ENCODE measurements at places on chromosomes 1 and 21.
A peak's percentile ranks its signal among the peaks of the same experiment; 100 is the strongest.

- H3K27me3 ChIP-seq, result no peaks in the 10 kb centered on the region
- H3K36me3 ChIP-seq, result no peaks in the 10 kb centered on the region
- no peak for DNase-seq
- H3K4me1 ChIP-seq, result no peaks in the 10 kb centered on the region
Measured at GRCh38 chr1:17639703-17640340, 100.3 kb downstream of the ARHGEF10L start.

- H3K4me3 ChIP-seq, result peak overlapping the region; percentile 50
- no peaks in the 10 kb centered on the region for H3K27me3 ChIP-seq
- H3K27ac ChIP-seq, result peak overlapping the region; percentile 47
- no peaks in the 10 kb centered on the region for H3K36me3 ChIP-seq
- H3K4me1 ChIP-seq, result peaks cover 10% of the 10 kb centered on the region
- no peak for DNase-seq
Measured at GRCh38 chr1:11654939-11655808, 497 bp downstream of the FBXO44 start.

- H3K4me3 ChIP-seq, result no peak overlapping the region
- no peaks in the 10 kb centered on the region for H3K27me3 ChIP-seq
- no peaks in the 10 kb centered on the region for H3K4me1 ChIP-seq
- H3K36me3 ChIP-seq, result no peaks in the 10 kb centered on the region
- H3K27ac ChIP-seq, result no peak overlapping the region
Measured at GRCh38 chr1:45299981-45300668, 26.6 kb upstream of the HPDL start.

DNA sequence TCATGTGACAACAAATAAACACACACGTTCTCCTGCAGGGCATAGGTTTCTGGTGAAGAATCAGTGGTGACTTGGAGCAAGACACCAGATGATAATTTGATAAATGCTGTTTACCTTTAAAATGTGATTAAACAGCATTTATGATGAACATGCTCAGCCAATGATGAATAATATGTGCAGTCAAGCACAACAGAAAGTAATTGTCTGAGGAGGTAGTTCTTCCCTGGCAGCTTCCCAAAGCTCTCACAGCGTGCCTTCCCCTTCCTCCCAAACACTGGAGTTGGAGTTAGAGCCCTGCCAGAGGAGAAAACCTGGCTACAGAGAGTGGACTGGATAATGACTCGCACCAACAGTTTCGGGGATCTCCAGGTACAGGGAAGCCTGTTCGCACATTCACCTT is 463.5 kb downstream of the SMYD3 start:
- H3K36me3 ChIP-seq, result no peaks in the 10 kb centered on the region
- no peak overlapping the region for H3K27ac ChIP-seq
- H3K4me3 ChIP-seq, result no peak overlapping the region
- no peak for DNase-seq
- no peaks in the 10 kb centered on the region for H3K27me3 ChIP-seq
- no peaks in the 10 kb centered on the region for H3K4me1 ChIP-seq

DNA sequence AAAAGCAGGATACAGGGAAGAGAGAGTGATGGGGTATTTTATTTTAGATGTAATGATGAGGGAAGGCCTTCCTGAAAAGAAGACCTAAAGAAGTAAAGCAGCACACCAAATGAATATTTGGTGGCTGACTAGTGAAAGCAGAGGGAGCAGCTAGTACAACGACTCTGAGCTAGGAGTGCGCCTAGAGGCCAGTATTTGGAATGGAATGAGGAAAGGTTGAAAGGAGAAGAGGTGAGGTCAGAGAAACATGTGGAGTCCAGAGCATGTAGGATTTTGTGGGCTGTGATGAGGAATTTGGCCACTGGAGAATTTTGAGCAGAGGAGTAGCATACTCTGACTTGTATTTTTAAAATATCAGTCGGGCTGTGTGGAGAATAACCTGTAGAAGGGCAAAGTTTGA is 11.8 kb upstream of the RPL5 start:
- no peaks in the 10 kb centered on the region for H3K4me1 ChIP-seq
- no peak overlapping the region for H3K4me3 ChIP-seq
- DNase-seq, result no peak
- no peaks in the 10 kb centered on the region for H3K36me3 ChIP-seq

- no peaks in the 10 kb centered on the region for H3K27me3 ChIP-seq
- no peak overlapping the region for H3K4me3 ChIP-seq
- no peak for DNase-seq
- H3K36me3 ChIP-seq, result no peaks in the 10 kb centered on the region
- H3K27ac ChIP-seq, result no peak overlapping the region
Measured at GRCh38 chr1:109975718-109976117, 8.8 kb upstream of the AHCYL1 start.

DNA sequence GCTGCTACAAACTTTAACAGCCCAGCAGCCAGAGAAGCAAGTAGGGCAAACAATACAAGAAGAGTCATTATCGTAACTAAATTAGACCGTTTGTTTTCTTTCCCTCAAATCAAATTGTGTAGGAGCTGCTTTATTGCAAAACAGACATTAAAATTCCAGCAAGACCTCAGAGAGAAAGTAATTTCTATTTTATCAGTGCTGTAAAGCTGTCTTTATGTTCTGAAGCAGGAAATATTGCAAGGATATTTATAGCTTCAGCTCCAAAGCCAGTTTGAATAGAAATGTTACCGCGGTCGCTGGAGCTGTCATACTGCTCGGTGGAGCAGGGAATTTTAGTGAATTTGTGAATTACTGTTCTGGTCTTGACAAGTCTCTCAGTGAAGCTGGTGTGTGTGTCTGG is 503.8 kb upstream of the PLXNA2 start:
- DNase-seq, result no peak
- no peaks in the 10 kb centered on the region for H3K36me3 ChIP-seq
- no peaks in the 10 kb centered on the region for H3K4me1 ChIP-seq

GRCh38 chr1:198166900-198167299 is 10.1 kb downstream of the NEK7 start:
- no peaks in the 10 kb centered on the region for H3K36me3 ChIP-seq
- no peak for DNase-seq
- H3K4me1 ChIP-seq, result peaks cover 7% of the 10 kb centered on the region
- H3K27ac ChIP-seq, result no peak overlapping the region
- no peaks in the 10 kb centered on the region for H3K27me3 ChIP-seq

GRCh38 chr1:214970016-214970415 is 112.5 kb upstream of the KCNK2 start:
- H3K27ac ChIP-seq, result no peak overlapping the region
- H3K27me3 ChIP-seq, result no peaks in the 10 kb centered on the region
- no peaks in the 10 kb centered on the region for H3K36me3 ChIP-seq
- H3K4me3 ChIP-seq, result no peak overlapping the region

DNA sequence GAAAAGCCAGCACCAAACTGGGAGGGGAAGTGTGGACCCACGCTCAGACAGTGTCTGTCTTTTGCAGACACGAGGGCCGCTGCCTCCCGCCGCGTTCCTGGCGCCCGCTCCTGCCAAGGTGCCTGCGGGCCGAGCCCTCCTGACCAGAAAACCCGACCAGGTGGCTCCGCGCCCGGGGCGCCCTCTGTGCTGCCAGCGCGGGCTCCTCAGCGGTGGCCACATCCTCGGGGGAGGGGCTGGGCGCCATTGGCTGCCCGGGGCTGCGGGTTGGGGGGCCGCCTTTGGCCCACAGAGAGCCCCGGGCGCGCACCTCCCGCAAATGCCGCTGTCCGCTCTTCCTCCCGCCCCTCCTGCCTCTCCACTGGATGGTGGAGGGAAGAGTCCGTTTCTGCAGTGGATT is 22.4 kb upstream of the TRNAU1AP start:
- no peak overlapping the region for H3K27ac ChIP-seq
- no peaks in the 10 kb centered on the region for H3K27me3 ChIP-seq
- no peaks in the 10 kb centered on the region for H3K4me1 ChIP-seq
- no peak overlapping the region for H3K4me3 ChIP-seq

DNA sequence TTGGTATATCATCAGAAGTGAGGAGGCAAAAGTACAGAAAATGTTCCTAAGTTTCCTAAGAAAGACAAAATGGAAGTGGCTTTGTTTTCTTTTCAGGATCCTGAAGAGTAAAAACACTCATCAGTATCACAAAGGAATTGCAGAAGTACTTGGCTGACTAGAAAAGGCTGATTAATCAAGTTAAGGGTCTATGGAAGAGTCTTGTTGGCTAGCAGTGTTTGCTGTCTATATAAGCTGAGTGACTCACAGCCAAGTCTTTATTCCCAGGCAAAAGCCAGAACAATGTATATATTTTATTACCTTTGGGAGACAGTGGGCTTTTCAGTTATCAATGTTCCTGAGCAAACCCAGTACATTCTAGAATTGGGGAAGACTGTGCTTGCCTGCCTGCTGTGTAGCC is 777.0 kb downstream of the PLA2G4A start:
- H3K4me1 ChIP-seq, result no peaks in the 10 kb centered on the region
- H3K36me3 ChIP-seq, result no peaks in the 10 kb centered on the region
- H3K27me3 ChIP-seq, result no peaks in the 10 kb centered on the region
- H3K27ac ChIP-seq, result no peak overlapping the region
- no peak overlapping the region for H3K4me3 ChIP-seq

GRCh38 chr1:86305731-86306130 is 90.4 kb downstream of the ODF2L start:
- DNase-seq, result no peak
- no peak overlapping the region for H3K27ac ChIP-seq
- no peak overlapping the region for H3K4me3 ChIP-seq
- no peaks in the 10 kb centered on the region for H3K36me3 ChIP-seq

DNA sequence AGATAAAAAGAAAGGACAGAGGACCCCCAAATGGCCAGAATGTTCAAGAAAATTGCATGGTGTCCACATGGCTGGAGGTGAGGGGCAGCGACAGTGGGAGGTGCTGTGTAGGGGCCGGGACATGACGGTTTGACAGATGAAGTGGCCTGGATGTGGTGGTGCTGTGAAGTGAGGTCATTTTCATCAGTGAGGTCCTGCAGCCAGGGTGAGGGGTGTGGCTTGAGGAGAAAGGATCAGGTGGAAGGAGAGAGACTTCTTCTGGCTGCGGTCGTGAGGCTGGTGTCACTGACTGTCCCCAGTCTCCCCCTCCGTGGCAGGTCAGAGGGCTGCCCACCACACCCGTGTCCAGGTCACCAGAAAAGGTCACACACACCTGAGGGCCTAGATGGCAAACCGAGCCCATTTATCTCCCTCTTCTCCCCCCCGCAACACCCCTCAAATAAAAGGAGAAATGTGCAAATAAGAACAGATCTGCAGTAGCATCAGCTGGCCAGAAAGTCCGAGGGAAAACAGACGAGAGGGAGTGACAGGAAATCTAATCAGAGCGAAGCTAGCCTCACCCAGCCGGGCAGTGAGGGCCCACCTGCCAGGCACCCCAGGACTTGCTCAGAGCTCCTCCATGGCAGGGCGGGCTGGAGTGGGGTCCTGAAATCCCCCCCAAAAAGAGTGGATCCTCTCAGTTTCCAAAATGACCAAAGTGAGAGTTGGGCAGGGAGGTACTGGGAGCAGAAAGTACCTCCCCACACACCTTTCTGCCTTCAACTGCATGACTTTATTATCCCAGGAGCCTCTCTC is 148.5 kb upstream of the EDN2 start:
- H3K4me3 ChIP-seq, result no peak overlapping the region
- H3K27ac ChIP-seq, result no peak overlapping the region
- no peaks in the 10 kb centered on the region for H3K4me1 ChIP-seq
- DNase-seq, result no peak
- H3K27me3 ChIP-seq, result no peaks in the 10 kb centered on the region

GRCh38 chr1:230827081-230827681 is 41.1 kb downstream of the C1orf198 start:
- DNase-seq, result peak; percentile 56
- no peak overlapping the region for H3K27ac ChIP-seq
- no peak overlapping the region for H3K4me3 ChIP-seq
- no peaks in the 10 kb centered on the region for H3K36me3 ChIP-seq

DNA sequence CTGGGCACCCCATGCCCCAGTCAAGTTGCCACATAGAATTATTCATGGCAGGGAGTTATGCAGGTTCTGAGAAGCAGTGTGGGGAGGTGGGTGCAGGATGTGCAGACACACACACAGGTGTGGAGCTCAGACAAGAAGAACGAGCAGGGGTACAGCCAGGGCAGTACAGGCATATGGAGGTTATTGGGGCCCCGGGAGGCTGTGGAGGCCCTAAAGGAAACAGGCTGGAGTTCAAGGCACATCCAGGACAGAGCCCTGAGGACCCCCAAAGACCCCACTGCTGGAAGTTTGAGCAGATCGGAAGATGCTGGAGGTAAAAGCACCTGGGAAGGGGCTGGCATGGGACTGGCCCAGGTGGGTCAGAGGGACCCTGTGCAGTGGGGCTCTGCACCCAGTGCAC is 171.3 kb downstream of the PSMG1 start:
- DNase-seq, result no peak
- H3K4me3 ChIP-seq, result no peak overlapping the region
- no peaks in the 10 kb centered on the region for H3K27me3 ChIP-seq

- H3K27me3 ChIP-seq, result no peaks in the 10 kb centered on the region
- H3K4me1 ChIP-seq, result no peaks in the 10 kb centered on the region
- no peak overlapping the region for H3K4me3 ChIP-seq
- no peak overlapping the region for H3K27ac ChIP-seq
- DNase-seq, result no peak
Measured at GRCh38 chr1:19946331-19946751, 22.9 kb upstream of the PLA2G2E start.

GRCh38 chr1:229034342-229034741 is 236.6 kb upstream of the RAB4A start:
- H3K27me3 ChIP-seq, result no peaks in the 10 kb centered on the region
- H3K36me3 ChIP-seq, result no peaks in the 10 kb centered on the region
- H3K4me1 ChIP-seq, result no peaks in the 10 kb centered on the region

DNA sequence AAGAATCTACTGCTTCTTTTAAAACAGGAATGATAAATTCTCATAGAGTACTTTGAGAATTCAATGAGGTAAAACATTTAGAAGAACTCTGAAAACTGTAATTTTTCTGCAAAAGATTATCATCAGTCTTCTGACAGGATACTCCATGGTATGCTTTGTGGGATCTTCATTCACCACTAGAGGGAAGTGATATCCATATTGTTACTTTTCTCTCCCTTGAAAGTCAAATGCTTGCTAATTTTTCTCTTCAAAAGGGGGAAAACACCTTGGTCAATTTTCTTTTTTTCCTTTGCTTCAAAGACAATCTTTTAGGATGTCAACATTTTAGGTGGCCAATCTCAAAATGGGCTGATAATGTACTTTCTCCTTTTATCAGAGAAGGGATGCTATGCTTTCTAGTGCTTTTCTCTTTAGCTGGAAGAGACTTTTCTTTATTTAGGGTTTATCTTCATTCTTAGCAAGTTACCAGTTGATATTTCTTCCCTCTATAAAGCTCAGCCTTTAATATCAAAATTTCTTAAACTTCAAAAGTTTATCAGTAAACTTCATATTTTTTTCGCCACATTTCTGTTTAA is 95.5 kb downstream of the NEGR1 start:
- no peak overlapping the region for H3K27ac ChIP-seq
- no peaks in the 10 kb centered on the region for H3K4me1 ChIP-seq
- no peaks in the 10 kb centered on the region for H3K36me3 ChIP-seq
- H3K27me3 ChIP-seq, result no peaks in the 10 kb centered on the region
- H3K4me3 ChIP-seq, result no peak overlapping the region
- no peak for DNase-seq

Data from uterus (tissue), 4 donors.